ENCODE measurements at places on chromosomes 5 and 9. TPM values are rescaled to one million over a fixed set of nuclear protein-coding genes. Genes with fewer than 3 reads are reported as not detected.

The LCN12 gene
- 1.2 TPM for total RNA-seq

The ZFAND5 gene
- 113 TPM for total RNA-seq

The LCN15 gene
- total RNA-seq: not detected

The GPX8 gene
- total RNA-seq: 61.1 TPM

The ZDHHC11B gene
- 0.26 TPM for total RNA-seq

The SHISAL2B gene
- total RNA-seq: not detected

Measured in NCI-H460 (cell line).